ENCODE measurements at places on chromosomes 4 and X.

GRCh38 chr4:26826721-26827120 lies 33.9 kb upstream of the STIM2 start:
- DNase-seq = no peak

- DNase-seq = no peak
Measured at GRCh38 chr4:37434469-37434868, 189.9 kb downstream of the NWD2 start.

DNA sequence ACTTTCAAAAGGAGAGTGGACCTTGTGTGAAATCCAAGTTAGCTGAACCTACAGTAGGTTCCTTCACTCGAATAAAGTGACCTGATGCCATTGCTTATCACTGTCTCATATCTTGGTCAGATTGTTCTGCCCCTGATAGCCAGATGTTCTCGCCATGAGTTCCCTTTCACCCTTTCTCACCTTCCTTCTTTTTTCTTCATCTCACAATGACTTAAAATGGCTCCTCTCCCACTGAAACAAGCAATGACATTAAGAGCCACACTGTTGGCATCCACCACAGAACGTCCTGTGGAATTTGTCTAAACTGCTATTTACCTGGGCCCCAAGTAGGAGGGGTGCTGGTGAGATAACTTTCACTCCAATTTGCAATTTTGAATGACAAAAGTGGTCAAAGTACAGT lies 227.6 kb upstream of the PPP1R2C start:
- DNase-seq = no peak

- DNase-seq = no peak
Measured at GRCh38 chrX:12162420-12162819, 24.1 kb downstream of the FRMPD4 start.

DNA sequence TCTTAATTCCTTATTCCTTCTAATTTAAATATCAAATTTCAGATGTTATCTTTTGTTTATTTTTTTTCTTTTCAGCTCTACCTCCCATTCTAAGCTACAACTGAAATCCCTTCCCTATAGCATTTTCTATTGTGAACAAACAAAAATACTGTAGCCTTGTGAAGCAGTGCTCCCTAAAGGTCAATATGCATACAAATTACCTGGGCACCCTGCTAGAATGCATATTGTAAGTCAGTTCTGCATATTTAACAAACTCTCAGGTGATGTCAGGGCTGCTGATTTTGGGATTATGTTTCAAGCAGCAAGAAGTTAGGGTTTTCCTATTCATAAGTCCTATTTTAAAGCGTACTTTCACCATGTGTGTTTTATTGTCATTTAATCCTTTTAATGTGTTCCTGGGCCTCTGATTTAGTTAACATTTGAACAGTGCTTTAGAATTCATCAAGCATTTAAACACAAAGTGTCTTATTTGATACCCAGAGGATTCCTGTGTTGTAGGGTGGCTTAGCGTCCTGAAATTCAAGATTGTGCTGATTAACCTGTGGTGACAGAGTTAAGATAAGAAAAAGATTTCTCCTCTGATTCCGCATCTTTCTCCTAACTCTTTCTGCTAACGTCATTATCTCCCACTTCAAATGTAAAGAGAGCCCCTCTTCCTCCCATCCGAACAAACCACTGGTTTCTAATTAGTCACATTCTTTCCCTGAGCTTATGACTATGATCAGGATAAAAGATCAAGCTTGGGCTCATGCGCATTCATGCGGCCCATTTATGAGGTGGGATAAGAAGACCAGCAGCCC lies 221.3 kb downstream of the ANK2 start:
- no peak for DNase-seq

GRCh38 chr4:42513748-42514492 lies 116.6 kb downstream of the SHISA3 start:
- DNase-seq = no peak

DNA sequence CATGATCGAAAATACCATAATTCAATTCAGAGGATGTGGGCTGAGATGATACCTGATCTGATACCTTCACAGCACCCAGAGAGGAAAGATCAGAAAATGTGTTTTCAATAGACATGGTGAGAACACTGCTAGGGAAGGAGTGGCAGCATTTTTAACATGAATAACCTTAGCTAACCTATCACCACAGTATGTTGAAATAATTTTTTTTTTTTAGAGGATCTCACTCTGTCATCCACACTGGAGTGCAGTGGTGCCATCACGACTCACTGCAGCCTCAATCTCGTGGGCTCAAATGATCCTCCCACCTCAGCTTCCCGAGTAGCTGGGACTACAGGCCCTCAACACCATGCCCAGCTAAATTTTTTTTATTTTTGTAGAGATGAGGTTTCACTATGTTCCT lies 90.5 kb upstream of the RAPGEF2 start:
- no peak for DNase-seq

GRCh38 chrX:70476934-70477733 lies 32.5 kb downstream of the DLG3 start:
- no peak for DNase-seq

DNA sequence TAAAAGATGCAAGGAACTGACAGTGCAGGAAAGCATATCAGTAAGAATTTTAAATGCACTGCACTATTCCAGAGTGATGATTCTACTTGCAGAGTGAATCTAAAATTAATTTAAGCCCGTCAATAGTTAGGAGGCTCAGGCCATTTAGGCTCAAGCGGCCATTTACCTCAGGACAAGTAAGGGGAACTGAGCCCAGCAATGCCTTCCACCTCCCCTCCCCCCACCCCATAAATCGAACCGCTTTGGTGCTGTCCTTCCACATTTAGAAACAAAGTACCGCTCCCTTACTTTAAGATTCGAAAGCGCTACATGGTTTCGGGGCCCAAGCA lies 665 bp downstream of the RBM41 start:
- no peak for DNase-seq

GRCh38 chr4:126440297-126440696 lies 1125.5 kb downstream of the FAT4 start:
- no peak for DNase-seq

GRCh38 chr4:184817494-184818215 lies 8.1 kb downstream of the ACSL1 start:
- no peak for DNase-seq

- DNase-seq = no peak
Measured at GRCh38 chr4:8850074-8850829, 21.4 kb downstream of the HMX1 start.

DNA sequence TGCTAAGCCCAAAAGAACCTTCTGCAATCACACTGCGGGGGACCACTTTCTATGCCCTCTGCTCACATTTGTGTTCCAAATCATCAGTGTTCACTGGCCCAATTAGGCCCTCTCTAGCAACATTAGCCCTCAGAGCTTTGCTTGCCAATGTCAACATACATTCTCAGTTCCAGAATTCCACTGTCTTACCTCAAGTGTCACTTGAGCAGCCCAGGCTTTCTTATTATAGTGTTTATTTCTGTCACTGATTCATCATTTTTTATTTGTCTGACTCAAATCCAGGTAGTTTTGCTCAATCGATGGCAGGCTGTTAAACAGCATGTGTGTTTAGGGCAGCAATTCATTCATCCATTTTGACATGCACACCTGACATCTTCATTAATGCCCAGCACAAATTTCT lies 291.2 kb downstream of the TEX13A start:
- DNase-seq = no peak

GRCh38 chrX:23883737-23884354 lies 23.9 kb downstream of the APOO start:
- no peak for DNase-seq

GRCh38 chr4:6257247-6258025 lies 12.2 kb upstream of the WFS1 start:
- no peak for DNase-seq

DNA sequence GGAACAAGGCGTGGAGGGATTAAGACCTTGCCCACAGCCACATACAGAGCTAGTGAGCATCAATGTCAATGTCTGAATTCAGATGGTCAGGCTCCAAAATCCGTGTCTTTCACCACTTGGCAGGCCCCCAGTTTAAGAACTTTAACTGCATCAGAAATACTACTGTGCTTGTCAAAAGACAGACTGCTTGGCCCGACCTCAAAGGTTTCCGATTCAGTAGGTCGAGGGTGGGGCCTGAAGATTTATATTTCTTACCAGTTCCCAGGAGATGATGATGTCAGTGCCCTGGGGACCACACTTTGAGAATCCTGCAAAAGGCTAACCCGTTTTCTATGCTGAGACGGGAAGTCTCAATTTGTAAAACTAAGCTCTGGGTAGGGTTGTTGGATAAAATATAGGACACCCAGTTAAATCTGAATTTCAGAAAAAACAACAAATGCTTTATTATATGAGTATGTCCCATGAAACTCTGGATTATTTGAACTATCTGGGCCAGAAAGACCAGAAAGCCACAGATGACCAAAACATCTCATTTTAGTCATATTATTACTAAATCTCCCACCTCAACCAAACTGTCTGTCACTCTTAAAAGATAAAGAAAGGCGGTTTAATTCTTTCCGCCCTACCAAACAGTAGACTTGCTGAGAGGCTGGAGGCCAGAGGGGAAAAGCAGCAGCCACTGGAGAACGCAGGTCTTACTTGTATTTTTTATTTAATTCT lies 42.7 kb downstream of the GATB start:
- DNase-seq = no peak

- no peak for DNase-seq
Measured at GRCh38 chrX:15619053-15619755, 18.4 kb upstream of the ACE2 start.

- no peak for DNase-seq
Measured at GRCh38 chrX:13015536-13016236, 28.7 kb downstream of the FAM9C start.

GRCh38 chr4:144801731-144802130 lies 155.8 kb downstream of the HHIP start:
- no peak for DNase-seq

GRCh38 chr4:48483777-48484493 lies 792 bp downstream of the SLC10A4 start:
- DNase-seq = no peak

DNA sequence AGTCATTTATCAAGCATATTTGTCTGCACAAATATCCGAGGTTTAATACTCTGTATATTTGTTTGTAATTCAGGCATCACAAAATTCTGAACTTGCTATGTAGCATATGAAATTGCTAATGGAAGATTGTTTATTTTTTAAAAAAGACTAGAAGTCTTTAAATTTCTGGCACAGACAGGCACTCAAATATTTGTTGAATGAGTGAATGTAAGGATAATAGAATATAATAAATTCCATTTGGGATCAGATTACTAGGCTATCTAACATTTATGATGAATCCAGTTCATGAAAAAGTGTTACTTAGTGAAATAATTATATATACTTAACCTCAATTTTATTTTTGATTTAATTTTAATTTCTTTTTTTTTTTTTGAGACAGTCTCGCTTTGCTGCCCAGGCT lies 30.4 kb upstream of the TEC start:
- DNase-seq = no peak

- DNase-seq = no peak
Measured at GRCh38 chr4:39626261-39626660, 12.4 kb downstream of the SMIM14 start.

- no peak for DNase-seq
Measured at GRCh38 chrX:68892651-68893050, 63.8 kb downstream of the EFNB1 start.

DNA sequence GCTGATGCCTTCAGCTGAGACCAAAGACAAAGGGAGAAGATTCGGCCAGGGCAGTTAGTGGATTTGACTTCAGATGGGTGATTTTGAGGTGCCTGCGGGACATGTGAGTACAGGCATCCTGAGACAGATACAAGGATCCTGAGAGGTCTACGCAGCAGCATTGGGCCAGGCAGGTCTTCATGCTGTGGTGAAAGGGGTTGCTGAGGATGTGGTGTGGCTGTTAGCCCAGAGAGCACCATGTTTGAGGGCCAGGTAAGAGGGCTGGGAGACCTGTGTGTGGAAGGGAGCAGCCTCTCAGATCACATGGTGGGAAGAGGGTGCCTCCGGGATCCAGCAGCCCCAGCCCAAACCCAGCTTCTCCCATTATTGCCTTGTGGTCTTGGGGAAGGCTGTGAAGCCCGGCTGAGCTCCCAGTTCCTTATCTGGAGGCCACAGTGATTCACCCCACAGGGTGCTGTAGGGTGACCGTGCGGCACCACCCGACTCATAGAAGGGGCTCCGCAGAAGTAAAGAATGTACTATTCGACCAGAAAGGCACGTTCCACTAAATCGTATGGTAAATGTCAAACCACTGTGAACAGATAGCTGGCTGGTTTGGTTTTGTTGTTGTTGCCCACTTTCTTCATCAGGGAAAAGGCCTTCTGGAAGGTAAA lies 27.7 kb upstream of the TADA2B start:
- DNase-seq = no peak

GRCh38 chrX:49978176-49978575 lies 55.8 kb downstream of the CLCN5 start:
- no peak for DNase-seq

GRCh38 chrX:136767104-136767941 lies 13.4 kb downstream of the ARHGEF6 start:
- no peak for DNase-seq

- DNase-seq = no peak
Measured at GRCh38 chr4:23952258-23952657, 62.4 kb upstream of the PPARGC1A start.

DNA sequence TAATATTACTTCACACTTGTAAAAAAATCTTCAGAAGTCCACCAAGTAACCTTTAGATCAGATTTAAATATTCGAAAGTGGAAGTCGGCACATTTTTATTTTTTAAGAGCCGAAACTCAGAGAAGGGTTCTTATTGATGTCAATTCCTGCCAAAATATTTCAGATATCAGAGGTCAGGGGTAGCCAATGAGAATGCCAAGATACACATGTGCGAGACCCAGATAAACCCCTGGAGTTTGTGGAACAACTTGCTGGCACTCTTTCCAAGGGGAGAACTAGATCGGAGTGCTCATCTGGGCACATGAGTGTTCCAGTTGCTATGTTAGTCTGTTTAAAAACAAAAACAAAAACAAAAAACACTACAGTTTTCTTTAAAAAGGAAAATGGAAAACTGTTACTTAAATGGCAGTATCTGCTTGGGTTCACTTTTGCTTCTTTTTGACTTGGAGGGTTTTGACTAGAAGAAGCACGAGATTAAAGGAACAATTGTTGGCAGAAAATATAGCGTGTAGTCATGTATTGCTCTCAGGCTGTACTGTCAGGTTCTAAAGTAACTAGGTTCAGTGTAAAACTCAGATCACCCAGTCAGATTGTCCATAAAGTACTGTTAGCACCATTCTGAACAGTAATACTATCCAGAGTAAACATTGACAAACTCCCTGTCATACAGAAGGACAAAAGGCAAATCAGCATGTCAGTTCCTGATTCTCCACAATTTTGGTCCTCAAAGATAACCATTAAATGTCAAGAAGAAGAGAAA lies 188.0 kb upstream of the PACRGL start:
- DNase-seq = no peak

DNA sequence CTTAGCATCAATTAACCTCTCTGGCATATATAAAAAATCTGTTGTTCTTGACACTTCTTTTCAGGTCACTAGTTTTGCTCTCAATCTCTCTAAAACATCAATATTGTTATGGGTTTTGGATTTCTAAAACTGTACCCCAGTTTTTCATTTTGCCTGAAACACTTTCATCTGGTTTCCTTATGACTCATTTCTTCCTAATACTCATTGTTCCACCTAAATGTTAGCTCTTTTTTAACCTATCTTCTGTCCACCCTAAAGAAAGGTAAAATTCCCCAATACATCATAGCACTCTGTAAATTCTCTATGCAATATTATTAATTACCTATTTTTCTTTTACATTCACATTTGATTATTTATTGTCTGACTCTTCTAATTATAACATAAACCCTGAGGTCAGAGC lies 575.5 kb upstream of the NDST4 start:
- DNase-seq = no peak

- DNase-seq = no peak
Measured at GRCh38 chr4:185771711-185772390, 40.1 kb downstream of the SORBS2 start.

GRCh38 chr4:186074189-186074588 lies 5.2 kb downstream of the TLR3 start:
- no peak for DNase-seq

GRCh38 chr4:58940167-58940566 lies 1830.0 kb upstream of the IGFBP7 start:
- no peak for DNase-seq
